Activated T-cell treated with anti-CD3 and anti-CD28 coated beads, Interleukin-2, amount 50 U/mL, for 24 hours (primary cell): ENCODE measurements at places on chromosomes 7 and 10.

GRCh38 chr10:105864854-105865253, 1223.8 kb downstream of the SORCS3 start:
- DNase-seq: no peak

- DNase-seq: no peak
Observed at GRCh38 chr7:29107056-29107455, 39.3 kb downstream of the CPVL start.

GRCh38 chr7:66142996-66143395, 28.3 kb downstream of the CRCP start:
- no peak for DNase-seq

- DNase-seq: no peak
Observed at GRCh38 chr7:50923476-50923875, 140.8 kb upstream of the GRB10 start.

GRCh38 chr10:122154545-122155366, 116.3 kb upstream of the BTBD16 start:
- no peak for DNase-seq

GRCh38 chr7:94412762-94413322, 18.1 kb downstream of the COL1A2 start:
- DNase-seq: no peak
